AG04450 (cell line): ENCODE measurements at places on chromosomes 6 and 20.
A peak's percentile ranks its signal among the peaks of the same experiment; 100 is the strongest.

DNA sequence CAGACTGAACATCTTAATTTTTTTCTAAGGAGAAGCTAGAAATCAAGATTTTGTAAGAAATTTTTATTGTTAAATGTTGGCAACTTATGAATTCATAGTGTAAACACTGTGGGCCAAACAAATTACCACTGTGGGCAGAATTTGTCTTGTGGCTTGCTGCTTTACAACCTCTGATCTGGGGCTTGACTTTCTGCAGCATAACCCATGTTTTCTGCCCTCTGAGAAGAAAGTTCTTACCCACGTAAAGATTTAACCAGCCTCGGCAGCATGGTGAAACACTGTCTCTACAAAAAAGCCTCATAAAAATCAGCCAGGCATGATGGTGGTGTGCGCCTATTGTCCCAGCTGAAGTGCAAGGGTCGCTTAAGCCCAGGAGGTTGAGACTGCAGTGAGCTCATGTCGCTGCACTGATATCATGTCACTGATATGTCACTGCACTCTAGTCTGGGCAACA is 12.9 kb downstream of the ITCH start:
- DNase-seq: no peak

DNA sequence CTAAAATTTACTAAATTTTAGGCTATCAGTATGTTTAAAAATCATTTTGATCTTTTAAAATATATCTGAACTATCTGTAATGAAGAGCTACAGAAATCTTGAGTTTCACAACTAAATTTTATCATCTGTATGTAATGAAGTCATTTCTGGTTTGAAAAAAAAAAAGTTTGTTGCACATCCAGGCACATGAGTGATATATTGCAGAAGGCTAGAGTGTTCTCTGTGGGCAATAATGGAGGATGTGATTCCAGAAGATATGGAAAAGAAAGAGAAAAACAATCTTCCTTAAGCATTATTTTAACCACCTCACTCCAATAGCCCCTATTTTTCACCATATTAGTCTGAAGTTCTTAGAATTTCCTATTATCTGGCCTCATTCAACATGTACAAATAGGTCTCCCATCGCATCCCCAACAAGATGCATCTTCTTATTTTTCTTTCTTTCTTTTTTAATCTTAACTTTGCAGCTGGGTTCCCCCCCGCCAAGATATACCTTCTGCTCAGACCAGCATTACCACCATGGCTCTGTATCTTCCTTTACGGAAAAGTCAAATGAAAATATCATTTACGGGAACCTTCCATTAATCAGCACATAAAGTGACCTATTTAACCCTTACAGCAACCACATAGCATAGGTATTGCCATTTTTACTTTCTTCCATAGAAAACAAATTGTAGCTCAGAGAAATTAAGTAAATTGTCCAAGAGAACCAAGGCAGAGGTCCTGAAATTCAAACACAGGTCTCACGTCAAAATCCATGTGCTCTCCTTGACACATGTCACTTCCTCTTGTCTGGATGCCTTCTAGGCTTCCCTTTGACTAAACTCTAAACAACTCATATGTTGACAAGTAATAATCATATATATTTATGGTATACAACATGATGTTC is 116.9 kb downstream of the KIF13A start:
- no peak for DNase-seq

- no peak for DNase-seq
Measured at GRCh38 chr20:49367113-49367512, 89.3 kb upstream of the ZNFX1 start.

GRCh38 chr6:112470950-112471349 is 123.8 kb downstream of the RFPL4B start:
- DNase-seq: no peak

DNA sequence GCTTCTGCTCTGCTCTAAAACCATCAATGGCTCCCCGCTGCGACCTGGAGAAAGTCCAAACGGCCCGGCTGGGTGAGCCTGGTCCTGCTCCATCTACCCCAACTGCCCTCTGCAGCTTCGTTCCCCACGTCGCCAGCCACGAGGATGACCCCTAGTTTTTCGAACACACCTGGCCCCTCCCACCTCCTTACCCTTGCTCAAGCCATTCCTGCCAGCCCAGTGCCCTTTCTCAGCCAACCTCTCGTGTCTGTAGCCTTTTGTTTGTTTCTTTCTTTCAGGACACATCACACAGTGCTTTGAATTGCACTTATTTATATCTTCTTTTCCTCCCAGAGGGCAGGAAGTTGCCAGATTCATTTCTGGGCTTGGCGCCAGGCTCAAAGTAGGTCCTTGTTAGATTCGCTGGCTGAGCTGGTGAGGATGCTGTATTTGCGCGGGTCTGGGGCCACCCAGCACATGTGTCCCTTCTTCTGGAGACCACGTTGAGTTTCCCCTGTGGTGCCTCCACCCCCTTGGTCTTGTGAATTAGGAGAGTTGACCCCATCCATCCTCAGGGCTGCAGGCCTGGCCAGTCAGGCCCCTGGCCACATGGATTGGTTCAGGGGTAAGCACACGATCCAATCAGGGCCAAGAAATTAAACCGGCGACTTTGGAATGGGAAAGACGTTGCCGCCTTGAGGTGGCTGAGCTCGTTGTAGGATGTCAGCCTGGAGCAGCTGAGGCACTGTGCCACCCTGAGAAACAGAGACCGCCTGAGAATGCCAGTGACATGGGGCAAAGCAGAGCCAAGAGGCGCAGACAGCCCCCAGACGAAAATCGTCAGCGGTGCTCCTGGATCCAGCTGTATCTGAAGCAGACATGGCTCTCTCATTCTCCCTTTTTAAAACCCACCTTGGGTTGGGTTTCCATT is 156.0 kb downstream of the CEBPB start:
- DNase-seq: peak; percentile 71

- DNase-seq: no peak
Measured at GRCh38 chr20:63117661-63118302, 98.1 kb downstream of the YTHDF1 start.

DNA sequence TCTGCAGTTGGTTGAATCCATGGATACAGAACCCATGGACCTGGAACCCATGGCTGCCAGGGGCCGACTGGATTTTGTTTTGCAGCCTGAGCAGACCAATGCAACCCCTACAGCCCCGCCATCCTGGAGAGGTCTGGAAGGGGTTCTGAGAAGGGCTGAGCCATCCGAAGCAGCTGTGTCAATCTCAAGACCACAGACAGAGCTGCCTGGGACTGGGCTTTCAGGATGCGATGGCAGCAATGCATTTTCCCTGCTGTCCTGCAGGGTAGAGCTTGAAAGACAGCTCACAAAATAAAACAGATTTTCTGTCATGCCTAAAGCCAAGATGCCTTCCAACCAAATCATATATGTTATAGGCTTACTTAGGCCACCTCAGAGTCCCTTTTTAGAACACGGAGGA is 125.8 kb upstream of the NXT1 start:
- no peak for DNase-seq

- no peak for DNase-seq
Measured at GRCh38 chr6:868201-868600, 175.3 kb upstream of the EXOC2 start.

DNA sequence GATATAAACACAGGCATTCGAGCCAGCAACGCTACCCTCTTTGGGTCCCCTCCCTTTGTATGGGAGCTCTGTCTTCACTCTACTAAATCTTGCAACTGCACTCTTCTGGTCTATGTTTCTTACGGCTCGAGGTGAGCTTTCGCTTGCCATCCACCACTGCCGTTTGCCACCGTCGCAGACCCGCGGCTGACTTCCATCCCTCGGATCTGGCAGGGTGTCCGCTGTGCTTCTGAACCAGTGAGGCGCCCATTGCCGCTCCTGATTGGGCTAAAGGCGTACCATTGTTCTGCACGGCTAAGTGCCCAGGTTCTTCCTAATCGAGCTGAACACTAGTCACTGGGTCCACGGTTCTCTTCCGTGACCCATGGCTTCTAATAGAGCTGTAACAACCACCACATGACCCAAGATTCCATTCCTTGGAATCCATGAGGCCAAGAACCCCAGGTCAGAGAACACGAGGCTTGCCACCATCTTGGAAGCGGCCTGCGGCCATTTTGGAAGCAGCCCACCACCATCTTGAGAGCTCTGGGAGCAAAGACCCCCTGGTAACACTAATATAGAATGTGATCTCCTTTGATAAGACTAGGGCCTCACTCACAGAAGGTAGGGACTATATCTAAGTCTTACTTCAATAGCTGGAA is 973 bp downstream of the UBD start:
- DNase-seq: no peak

GRCh38 chr6:48078120-48078519 is 32.9 kb downstream of the PTCHD4 start:
- no peak for DNase-seq

GRCh38 chr6:35829306-35829705 is 24.2 kb downstream of the LHFPL5 start:
- DNase-seq: no peak

- DNase-seq: no peak
Measured at GRCh38 chr6:20927130-20927860, 393.0 kb downstream of the CDKAL1 start.
